Stimulated activated CD8-positive, alpha-beta memory T cell treated with anti-CD3 and anti-CD28 coated beads, Interleukin-4, amount 100 ng/mL, for 1 hour (primary cell): ENCODE measurements at places on chromosomes 5 and 9.

DNA sequence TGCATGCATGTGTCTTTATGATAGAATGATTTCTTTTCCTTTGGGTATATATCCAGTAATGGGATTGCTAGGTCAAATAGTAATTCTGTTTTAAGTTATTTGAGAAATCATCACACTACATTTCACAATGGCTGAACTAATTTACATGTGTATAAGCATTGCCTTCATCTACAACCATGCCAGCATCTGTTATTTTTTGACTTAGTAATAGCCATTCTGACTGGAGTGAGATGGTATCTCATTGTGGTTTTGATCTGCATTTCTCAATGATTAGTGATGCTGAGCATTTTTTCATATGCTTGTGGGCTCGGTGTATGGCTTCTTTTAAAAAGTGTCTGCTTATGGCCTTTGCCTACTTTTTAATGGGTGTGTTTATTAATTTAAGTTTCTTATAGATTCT lies 102.3 kb upstream of the CCDC112 start:
- no peak for DNase-seq

DNA sequence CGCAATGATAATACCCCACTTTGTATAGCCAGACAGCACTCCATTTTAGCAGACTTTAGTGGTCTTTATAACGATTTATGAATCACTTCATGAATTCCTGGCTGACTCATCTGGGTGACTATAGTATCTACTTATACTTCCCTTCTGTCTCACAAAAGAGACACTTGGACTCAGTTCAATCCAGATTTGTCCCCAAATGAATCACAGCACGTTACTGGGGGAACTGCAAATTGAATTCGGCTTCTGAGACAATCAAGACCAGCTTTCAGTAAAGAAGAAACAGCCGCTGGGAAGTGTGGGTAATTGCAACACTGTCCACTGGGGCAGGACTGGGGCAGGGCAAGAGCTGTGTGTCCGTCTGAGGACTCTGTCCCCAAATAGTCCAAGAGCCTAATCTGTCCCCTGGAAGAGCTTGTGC lies 337.3 kb upstream of the RFX3 start:
- DNase-seq = no peak

DNA sequence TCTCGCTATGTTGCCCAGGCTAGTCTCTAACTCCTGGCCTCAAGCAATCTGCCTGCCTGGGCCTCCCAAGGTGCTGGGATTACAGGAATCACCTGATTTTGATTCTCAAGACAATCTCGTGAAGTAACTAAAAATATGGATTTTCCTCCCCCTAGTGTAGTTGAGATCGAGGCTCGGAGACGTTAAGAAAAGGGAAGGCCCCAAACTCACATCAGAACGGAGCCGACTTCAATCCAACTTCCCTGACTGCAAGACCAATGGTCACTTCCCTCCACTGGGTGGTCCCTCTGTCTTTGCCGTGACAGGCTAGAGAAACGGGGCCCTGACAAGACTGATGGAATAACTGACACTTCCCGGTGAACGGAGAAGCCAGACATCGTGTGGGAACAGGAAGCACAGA lies 28.3 kb downstream of the BARHL1 start:
- no peak for DNase-seq

DNA sequence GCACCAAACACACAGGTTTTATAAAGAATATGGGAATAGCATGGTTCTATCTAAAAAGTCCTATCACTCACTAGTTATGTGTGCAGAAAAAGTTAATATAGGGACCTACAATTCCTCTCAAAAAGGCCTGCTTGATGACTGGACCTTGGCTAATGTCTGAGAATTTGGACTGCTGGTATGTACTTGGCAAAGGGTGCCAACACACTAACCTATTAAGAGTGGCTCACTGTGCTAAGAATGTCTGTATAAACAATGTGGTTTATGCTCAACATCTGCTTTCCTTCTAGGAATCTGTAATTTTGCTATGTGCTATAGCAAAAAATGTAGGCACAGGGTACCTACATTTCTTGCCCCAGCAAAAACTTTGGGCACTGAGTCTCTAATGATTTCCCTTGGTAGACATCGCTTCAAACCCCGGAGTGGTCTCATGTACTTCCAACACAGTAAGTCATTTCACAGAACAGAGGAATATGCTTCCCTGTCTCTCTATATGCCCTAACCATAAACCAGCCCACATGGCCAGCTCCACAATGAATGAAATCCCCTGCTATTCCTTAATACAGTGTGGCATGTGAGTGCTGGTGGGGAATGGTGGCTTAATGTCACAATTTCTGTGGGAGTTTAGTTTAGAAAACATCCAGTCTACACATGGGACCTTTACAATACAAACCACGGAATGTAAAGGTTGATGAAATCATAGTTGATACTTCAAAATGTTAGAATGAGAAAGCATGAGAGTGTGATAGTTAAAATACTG lies 101.7 kb downstream of the UBAP2 start:
- DNase-seq = no peak

- no peak for DNase-seq
Measured at GRCh38 chr5:120479066-120479465, 15.0 kb downstream of the PRR16 start.

DNA sequence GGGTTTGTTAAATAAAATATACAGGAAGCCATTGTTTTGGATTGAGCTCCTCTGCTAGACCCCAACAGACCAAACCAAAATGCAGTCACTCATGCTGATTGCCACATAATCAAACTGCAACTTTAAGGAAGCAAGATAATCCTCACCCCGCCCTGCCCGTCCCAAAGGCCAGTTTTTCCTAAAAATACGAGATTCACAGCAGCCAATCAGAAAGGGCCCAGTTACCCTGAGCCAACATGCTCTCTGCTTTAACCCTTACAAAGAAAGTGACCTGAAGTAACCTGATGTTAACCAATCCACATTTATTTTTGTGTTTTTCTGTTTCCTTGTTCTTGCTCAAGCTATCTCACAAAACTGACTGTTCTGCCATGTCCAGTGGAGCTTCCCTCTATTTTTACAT lies 21.5 kb upstream of the RNF20 start:
- DNase-seq = no peak

- DNase-seq = no peak
Measured at GRCh38 chr9:79807971-79808370, 236.2 kb downstream of the TLE4 start.

DNA sequence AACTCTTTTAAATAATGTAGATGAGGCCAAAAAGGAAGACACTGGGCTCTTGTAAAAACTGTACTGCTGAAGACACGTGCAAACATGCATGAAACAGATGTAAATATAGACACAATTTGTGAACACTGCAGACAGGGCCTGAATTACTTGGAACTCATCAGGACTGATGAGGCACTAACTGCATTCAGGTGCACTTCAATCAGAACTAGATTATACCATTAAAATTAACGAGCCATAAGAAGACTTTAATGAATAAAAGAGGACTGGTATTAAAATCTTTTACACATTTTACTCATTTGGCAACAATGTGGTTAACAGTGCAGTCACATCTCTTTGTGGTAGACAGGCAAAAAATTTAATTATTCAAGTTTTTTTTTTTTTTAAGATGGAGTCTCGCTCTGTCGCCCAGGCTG lies 13.4 kb upstream of the ZCCHC9 start:
- DNase-seq = no peak
